ENCODE measurements at places on chromosomes 5 and 9.

- DNase-seq = peak; percentile 46
Measured at GRCh38 chr5:132426525-132427138, 57.1 kb downstream of the SLC22A5 start.

GRCh38 chr5:170746961-170747340 is 36.6 kb upstream of the GABRP start:
- no peak for DNase-seq

DNA sequence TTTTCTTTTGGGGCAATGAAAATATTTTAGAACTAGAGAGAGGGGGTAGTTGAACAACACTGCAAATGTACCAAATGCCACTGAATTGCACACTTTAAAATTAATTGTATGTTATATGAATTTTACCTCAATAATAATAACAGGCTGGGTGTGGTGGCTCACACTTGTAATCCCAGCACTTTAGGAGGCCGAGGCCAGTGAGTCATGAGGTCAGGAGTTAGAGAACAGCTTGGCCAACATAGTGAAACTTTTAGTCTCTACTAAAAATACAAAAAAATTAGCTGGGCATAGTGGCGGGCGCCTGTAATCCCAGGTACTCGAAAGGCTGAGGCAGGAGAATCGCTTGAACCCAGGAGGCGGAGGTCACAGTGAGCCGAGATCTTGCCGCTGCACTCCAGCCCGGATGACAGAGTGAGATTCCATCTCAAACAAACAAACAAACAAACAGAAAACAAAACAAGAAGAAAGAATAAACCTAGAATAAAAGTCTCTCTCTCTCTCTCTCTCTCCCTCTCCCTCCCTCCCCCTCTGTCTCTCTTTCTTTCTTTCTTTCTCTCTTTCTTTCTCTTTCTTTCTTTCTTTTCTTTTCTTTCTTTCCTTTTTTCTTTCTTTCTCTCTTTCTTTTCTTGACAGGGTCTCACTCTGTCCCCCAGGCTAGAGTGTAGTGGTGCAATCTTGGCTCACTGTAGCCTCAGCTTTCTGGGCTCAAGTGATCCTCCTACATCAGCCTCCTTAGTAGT is 91.1 kb downstream of the BASP1 start:
- no peak for DNase-seq

DNA sequence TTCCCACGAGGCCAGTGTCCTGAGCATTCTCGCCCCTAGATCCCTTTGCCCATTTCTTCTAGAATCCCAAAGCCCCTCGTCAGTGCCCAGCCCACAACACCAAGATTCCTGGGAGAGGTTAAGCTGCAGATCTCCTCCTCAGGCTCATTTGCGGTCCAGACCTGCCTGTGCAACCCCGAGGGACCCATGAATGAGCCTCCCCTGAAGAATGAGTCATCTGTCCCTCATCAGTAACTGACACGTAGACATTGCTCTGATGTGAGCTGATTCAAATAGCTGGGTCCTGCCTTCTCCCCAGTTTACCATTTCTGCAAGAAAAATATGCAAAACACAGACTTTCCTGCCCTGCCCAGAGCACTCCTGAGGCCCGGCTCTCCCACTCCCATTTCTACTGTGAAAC is 92.8 kb downstream of the ADCY2 start:
- no peak for DNase-seq

DNA sequence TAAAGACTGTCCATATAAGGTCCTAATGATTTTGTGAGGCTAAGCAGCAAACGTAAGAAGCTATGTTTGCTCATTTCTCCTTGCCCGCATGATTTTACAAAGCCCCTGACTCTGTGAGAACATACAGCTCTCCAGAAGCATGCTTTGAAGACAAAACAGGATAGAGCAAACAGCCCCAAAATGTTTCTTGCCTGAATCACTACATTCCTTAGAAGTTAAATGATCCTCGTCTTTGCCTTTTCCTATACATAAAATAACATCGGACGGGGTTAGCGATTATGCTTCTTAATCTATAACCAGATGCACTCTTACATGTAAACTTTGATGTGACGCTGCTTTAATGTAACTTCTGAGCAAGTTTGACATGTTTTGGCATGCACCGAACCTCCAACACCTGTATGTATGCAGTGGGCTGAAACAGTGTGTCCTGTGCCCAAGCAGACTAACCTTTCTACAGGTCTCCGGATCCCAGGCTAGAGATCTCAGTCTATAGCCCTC is 353.7 kb downstream of the CETN3 start:
- DNase-seq = no peak

DNA sequence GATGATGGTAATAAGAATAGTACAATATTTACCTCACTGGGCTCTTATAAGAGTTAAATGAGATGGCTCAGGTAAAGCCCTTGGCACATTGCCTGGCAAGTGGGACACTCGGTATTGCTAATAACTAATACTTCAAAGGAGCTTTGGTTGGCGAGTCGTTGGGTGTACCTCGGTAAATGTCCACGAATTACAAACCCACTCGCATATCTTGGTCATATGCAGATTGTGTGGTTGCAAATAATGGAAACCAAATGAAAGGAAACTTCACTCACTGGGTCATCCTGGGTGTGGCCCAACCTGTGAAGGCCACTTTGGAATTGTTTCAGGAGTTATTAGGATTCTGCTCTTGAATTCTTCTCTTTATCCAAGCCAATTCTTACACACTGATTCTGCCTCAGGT is 147.5 kb downstream of the NTRK2 start:
- no peak for DNase-seq

GRCh38 chr5:111744455-111744854 is 12.5 kb downstream of the NREP start:
- DNase-seq = no peak
